ENCODE measurements at places on chromosomes 5 and 9. TPM values are rescaled to one million over a fixed set of nuclear protein-coding genes. Genes with fewer than 3 reads are reported as not detected.
A peak's percentile ranks its signal among the peaks of the same experiment; 100 is the strongest.

GRCh38 chr9:81546489-81546888, 142.9 kb downstream of the TLE1 start:
- DNase-seq = no peak

- no peak for DNase-seq
Observed at GRCh38 chr9:3842839-3843238, 317.0 kb upstream of the RFX3 start.

- no peak for DNase-seq
Observed at GRCh38 chr9:137353223-137354152, 51.4 kb upstream of the NRARP start.

- DNase-seq = peak; percentile 72
Observed at GRCh38 chr5:103258957-103259704, 568 bp downstream of the MACIR start.

GRCh38 chr9:15982182-15982581, 429.3 kb downstream of the CCDC171 start:
- no peak for DNase-seq

DNA sequence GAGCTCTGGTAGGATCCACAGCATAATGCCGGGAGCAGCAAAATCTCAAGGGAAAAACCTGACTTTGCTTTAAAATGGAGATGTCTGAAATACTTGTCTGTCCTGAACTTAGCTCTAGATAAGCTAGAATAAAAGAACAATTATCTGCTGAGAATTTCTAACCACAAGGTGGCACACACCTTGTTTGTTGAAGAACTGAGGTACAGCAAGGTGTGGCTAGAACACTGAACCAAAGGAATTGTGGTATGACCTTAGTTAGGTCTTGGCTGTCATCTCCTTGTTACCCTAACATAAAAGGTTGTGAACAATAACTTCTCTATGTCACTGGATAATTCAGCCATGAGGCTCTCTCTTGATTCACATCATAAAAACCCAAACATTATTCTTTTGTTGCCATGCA, 72.3 kb upstream of the ANXA1 start:
- no peak for DNase-seq

The FBXO4 gene
- total RNA-seq = 18.3 TPM

The TEX48 gene
- 0.70 TPM for total RNA-seq

Data from activated naive CD8-positive, alpha-beta T cell treated with anti-CD3 and anti-CD28 coated beads for 36 hours (primary cell).